NCI-H2171 treated with DMSO at 0.1 percent for 48 hours (cell line): ENCODE measurements at places on chromosomes 16 and 17.

DNA sequence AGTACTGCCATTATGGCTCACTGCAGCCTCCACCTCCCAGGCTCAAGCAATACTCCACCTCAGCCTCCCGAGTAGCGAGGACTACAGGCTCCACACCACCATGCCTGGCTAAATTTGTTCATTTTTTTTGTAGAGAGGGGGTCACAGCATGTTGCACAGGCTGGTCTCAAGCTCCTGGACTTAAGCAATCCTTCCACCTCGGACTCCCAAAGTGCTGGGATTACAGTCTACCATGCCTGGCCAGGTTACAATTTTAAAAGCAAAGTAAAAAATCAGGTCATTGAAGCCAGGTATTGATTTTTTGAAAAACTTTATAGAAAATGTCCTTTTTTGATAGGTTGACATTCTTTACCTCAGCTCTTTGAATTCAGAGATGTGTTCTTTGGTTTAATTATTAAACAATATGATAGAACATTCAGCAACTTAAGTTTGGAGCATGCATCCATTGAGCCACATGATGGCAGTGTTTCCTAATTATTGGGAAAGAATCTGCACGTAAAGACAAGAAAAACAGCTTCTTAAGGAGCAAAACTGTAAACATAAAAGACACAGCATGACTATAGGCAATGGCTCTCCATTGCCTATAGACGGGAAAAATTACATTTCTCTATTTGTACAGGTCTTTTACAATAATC, 1.7 kb upstream of the SLC16A11 start:
- peak; percentile 66 for DNase-seq

GRCh38 chr17:61349350-61349749, 50.3 kb upstream of the TBX2 start:
- no peak for DNase-seq

DNA sequence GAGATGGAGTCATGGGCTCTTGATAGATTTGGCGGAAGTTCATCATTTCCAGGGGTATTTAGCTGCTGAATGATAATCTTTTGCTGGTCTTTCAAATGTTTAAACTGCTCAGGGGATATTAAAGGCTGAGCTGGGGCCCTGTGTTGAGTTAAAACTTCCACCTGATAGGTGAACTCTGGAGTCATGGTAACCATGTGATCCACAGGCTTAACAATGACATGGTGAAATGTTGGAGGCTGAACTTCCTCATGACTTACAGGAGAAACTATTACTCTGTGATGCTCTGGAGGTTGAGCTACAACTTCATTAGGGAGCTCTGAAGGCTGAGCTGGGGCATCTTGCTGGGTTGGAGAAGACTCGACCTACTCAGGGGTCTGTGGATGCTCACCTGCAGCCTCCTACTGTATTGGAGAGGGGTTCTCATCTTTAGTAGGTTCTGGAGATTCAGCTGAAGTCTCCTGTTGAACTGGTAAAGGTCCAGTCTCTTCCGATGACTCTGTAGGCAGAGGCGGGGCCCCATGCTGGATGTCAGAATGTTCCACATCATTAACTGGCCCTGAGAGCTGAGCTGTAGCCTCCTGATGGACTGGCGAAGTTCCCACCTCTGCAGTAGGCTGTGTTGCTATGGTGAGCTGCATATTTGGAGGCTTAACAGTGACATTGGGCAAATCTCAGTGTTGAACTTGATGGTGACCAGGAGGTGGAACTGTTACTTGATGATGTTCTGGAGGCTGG, 24.2 kb downstream of the RDM1 start:
- no peak for DNase-seq

- DNase-seq = peak; percentile 83
These were observed 45.5 kb downstream of the CYTH1 start for GRCh38 chr17:78736526-78737079.

DNA sequence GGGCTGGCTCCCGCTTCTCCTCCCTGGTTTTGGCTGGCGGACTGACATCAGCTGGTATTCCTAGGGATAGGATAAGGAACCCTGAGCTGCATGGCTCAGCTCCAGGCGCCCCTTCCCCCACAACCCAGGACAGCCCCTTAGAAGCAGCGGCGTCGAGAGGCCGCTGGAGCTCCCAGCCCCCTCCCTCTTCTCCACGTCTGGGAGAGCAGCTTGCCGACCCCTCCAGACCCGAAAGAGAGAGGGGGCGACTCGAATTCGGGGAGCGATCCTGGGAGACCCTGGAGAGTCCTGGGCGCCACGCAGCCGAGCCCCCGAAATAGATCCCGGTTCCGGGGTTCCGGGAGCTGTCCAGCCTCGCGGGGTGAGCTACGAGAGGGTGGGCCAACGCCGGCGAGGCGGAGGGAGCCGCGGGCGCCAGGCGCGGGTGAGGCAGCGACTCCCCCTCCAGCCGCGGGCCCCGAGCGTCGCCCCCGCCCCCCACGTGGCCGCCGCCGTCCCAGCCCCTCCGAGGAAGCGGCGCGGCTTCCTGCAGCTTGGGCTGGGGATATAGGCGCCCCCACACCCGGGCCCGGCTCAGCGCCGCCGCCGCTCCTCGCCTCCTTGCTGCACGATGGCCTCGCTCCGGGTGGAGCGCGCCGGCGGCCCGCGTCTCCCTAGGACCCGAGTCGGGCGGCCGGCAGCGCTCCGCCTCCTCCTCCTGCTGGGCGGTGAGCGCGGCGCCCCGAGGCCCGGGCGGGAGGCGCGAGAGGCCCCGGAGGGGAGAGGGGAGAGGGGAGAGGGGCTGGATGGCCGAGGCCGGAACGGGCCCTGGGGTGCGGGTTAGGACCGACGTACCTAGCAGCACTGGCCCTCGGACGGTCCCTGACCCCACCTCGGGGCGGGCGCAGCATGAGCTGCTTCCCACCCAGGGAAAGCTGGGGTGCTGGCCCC, at the start of gene RAMP2:
TSS of gene RAMP2 (plus strand) at position 576 of the 930 bp plus-strand sequence. CDS start at position 611, 35 bp downstream.
- peak; percentile 16 for DNase-seq

GRCh38 chr16:7505495-7505894, 172.8 kb downstream of the RBFOX1 start:
- DNase-seq = no peak

DNA sequence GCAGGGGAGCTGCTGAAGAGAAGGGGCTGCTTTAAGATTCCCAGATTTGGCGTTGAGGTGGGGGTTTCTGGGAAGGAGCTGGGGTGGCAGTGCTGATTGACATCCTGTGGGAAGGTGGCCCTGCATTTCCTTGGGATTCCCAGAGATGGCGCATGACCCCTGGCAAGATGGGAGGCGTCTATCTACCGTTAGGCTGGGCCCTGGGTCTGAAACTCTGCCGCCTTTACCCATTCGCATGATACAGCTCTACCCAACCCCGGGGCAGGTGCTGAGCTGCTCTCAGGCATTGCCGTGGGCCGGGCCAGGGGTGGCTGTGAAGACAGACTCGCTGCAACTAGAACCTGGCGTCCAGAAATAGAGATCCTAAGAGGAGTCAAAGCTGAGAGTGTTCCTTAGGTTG, 9.9 kb upstream of the MVD start:
- no peak for DNase-seq

- DNase-seq = no peak
These were observed 30.7 kb downstream of the PIEZO1 start for GRCh38 chr16:88754109-88754911.

- DNase-seq = peak; percentile 29
These were observed 5.3 kb upstream of the HAS3 start for GRCh38 chr16:69100071-69100691.

- no peak for DNase-seq
These were observed 173.1 kb downstream of the HS3ST3A1 start for GRCh38 chr17:13428611-13429042.
